ENCODE measurements at places on chromosomes 12 and 14.

DNA sequence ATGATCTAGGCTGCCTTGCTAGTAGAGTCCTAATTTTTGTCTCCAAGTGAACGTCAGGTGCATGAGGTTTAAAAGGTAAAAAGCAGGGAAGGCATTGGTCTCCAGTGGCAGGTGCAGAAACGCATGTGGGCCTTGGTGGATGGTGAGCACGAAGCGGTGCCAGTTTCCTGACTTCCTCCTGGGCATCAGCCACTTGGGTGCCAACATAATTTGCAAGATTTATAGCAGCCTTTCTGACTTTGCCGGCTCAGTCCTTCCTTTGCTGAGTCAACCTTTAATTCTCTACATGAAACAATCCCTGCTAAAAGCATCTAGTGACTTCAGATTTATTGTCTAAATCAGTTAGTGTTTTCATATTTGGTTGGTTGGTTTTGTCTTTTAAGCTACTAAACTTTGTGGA is 355.7 kb upstream of the TMEM132C start:
- no peak for DNase-seq

DNA sequence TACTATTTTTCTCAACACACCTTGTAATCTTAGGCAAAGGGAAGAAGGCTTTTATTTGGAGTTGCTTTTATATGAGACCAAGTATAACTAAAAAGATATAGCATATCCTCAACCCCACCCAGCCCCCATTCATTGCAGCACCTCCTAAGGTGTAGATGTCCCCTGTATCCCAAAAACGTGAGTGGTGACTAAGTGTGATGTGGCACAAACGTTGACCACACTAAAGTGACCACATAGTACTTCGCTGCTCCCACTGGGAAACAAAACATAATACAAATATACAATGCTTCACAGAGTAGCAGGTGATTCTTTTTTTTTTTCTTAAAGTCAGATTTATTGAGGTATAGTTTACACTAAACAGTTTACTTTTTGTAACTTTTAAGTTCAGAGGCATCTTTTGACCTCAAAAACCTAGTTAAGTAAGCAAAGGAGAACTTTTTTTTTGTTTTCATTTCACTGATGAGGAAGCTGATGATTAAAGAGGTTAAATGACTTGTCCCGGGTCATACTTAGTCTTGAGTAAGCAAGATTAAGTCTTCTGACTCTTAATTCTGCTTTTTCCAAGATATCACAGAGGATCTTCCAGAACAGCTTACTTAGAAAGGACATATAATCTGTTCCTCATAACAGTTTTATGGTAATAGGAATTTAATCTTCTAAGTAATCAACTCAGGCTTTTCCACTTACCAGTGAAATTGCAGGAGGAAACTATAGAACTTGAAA is 245.2 kb upstream of the PLEKHG7 start:
- DNase-seq, result no peak

GRCh38 chr14:73290279-73290678 is 53.0 kb downstream of the PAPLN start:
- DNase-seq, result no peak

GRCh38 chr12:26821212-26821701 is 11.7 kb downstream of the ITPR2 start:
- no peak for DNase-seq

GRCh38 chr14:22925513-22925912 is 3.7 kb downstream of the PRMT5 start:
- DNase-seq, result no peak

DNA sequence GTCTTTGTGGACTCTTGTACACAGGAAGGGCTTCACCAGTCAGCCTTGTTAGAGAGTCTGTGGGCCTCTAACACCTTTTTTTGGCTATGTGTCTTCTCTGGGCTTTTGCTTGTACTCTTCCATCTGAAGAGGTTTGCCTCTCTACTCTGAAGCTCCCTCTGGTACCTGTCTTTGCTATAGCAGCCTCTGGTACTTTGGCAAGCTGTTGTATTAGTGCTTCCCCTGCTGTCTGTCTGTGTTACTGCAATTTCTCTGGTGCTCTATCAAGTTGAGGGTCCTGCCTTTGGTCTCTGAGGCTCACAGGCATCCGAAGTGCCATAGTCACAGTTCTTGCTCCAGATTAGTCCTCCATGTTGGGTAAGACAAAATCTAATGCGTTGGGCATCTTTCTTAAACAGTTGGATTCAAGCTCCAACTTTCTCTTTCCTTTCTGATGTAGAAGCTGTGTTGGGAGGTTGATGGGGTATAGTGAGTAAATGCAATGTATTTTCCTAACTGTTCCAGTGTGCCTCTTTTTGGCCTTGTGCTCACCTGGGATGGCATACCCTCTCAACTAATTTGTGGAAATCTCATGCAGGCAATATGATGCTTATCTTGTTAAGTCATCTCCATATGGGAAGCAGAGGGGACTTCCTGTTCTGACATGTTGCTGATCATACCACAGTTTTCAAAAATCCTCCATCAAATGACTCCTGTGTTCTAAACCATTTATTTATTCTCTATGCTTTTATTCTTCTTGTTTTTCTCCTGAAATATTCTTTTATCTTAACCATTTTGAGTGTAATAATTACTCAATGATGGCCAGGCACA is 88.8 kb downstream of the ATF7IP start:
- no peak for DNase-seq

DNA sequence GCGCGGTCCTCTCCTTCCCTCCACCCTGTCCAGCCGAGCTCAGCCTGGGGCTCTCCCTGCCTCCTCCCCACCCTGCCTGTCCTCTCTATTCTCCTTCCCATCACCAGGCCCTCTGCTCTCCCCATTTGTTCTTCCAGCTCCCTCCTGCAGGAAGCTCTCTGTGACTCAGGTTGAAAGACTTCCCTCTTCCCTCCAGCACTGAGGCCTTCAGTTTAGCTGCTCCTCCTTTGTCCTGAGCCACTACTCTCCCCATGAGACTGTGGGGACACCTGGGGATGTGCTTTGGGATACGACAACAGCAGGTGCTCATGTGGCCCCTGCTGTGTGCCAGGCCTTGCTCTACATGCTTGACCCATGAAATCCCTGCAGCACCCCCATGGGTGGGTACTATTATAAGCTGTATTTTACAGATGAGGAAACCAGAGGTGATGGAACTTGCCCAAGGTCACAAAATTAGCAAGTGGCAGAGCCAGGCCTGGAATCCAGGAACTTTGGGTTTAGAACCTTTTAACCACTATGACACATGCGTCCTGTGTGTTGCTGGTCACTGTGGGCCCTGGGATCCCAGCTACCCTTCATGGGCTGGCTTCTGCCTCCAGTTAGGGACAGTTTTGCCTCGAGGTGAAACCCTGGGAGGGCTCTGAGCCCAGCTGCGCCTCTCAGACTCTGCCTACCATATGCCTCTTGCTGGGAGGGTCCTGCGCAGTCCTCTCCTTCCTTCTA is 5.5 kb downstream of the KRT80 start:
- no peak for DNase-seq

DNA sequence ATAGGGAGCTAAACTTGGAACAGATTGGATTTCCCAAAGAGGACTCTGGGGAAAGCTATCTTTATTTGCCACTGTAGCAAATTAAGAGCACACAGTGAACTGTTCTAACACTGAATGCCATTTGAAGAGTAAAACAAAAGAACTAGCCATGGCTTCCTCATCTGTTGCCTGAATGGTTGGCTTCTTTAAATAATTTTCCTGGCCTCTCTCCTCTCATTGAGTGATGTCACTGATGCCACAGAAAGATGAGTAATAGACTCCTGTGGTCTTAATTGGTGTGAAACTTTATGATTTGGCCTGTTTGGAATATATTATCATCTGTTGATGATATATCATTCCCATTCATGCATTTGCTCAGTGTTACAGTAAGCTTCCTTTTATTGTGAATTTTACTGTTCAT is 42.5 kb downstream of the WDR20 start:
- DNase-seq, result no peak

- DNase-seq, result no peak
These were observed 10.3 kb upstream of the ELK3 start for GRCh38 chr12:96183734-96184370.

DNA sequence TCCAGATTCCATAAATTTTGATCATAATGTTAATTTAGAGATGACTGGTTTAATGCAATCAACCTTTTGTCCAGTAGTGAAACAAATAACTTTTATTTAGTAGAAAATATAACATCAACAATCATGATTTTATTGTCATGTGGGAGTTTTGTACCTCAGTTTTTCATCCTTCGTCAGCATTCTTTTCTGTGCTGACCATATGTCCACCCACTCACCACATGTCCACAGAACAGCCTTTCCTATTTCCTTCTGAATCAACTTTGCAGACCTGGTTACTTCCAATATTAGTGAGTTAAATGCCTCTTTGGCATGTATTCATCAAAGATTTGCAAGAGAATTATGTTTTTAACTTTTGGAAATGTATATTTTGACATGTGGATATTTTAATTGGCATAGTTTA is 36.8 kb upstream of the CNTN1 start:
- no peak for DNase-seq

- no peak for DNase-seq
These were observed 637 bp upstream of the FOXG1 start for GRCh38 chr14:28765831-28766468.

GRCh38 chr12:87518481-87518880 is 510.7 kb downstream of the C12orf50 start:
- no peak for DNase-seq

GRCh38 chr12:58925111-58925611 is 4.9 kb upstream of the LRIG3 start:
- DNase-seq, result no peak

- DNase-seq, result no peak
These were observed 15.2 kb downstream of the PLD4 start for GRCh38 chr14:104939666-104940410.

DNA sequence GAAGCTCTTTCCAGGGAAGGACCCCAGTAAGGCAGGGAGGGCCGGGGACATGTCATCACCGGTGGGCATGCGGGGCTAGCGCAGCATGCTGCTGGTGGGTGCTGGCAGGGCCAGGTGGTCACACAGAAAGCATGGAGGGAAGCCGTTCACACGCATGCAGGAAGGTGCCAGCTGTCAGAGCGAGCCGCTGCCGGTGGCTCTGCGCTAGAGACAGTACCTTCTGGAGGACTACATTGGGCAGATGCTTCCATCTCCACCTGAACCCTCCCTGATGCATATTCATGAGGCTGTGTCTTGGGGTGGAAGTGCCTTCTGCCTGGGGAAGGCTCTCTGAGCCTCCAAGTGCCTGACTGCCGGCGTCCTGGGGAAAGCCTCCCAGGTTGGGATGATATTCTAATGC is 203.8 kb downstream of the CALM1 start:
- no peak for DNase-seq

- DNase-seq, result no peak
These were observed 17.6 kb upstream of the AEBP2 start for GRCh38 chr12:19421503-19422282.

GRCh38 chr12:24714237-24714636 is 234.7 kb downstream of the BCAT1 start:
- DNase-seq, result no peak

DNA sequence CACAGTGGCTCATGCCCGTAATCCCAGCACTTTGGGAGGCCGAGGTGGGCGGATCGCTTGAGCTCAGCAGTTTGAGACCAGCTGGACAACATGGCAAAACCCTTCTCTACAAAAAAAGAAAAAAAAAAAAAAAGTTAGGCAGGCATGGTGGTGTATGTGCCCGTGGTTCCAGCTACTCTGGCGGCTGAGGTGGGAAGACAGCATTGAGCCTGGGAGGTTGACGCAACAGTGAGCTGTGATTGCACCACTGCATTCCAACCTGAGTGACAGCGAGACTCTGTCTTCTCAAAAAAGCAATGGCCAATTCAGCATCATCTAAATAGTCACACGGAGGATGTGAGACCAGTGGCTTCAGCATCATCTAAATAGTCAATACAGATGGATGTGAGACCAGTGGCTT is 10.4 kb upstream of the SAMD4A start:
- DNase-seq, result no peak

GRCh38 chr14:74826574-74826973 is 49.4 kb downstream of the PROX2 start:
- no peak for DNase-seq

DNA sequence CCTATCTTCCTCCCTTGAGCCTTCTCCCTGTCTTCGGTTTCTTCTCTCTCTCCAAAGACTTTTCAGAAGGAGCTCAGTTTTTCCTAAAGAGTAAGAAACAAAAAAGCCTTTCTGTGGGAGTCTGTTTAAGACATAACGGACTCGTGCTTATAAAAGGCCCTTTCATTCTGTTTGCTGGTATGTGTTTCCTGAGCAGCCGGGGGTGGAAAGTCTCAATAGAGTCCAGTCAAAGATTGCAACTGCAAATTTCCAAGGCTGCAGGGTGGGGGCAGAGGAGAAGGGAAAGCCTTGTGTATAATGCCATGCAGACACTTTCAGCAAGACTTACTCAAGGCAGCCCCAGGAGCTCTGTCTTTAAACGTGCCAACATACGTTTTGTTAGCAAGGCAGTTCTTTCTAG is 62.2 kb downstream of the GNG2 start:
- no peak for DNase-seq

GRCh38 chr12:94636462-94637085 is 13.8 kb downstream of the TMCC3 start:
- DNase-seq, result no peak

- no peak for DNase-seq
These were observed 11.6 kb downstream of the PLEKHG3 start for GRCh38 chr14:64715628-64716412.

GRCh38 chr14:90890322-90891020 is 74.2 kb upstream of the TTC7B start:
- DNase-seq, result no peak

GRCh38 chr12:8906266-8907180 is 7.8 kb upstream of the PHC1 start:
- DNase-seq, result no peak

DNA sequence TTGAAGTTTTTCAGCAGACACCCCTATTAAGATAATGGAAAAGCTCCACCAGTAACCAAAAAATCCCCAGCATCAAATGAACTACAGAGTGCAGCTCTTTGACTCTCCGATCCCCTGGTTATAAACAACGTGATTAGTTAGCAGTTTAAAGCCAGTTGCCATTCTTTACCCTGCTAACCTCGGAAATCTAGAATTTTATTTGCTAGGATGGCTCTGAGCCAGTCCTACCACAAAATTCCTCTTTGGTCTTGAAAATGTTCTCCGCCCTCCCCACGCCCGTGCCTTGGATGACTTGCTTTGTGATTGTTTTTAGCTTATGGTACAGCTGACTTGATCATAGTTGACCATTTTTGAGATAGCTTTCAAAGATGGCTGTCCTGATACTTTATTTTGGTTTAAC is 1.2 kb downstream of the KLHDC2 start:
- no peak for DNase-seq

- no peak for DNase-seq
These were observed 9.8 kb upstream of the PARP11 start for GRCh38 chr12:3882896-3883564.

DNA sequence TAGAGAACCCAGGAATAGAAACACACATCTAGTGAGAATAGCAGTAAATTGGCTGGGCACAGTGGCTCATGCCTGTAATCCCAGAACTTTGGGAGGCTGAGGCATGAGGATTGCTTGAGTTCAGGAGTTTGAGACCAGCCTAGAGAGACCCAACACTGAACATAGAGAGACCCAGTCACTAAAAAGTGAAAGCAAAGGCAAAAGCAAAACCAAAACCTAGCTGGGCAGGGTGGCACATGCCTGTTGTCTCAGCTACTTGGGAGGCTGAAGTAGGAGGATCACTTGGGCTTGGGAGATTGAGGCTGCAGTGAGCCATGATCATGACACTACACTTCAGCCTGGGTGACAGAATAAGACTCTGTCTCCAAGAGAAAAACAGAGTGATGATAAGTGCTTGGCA is 37.5 kb upstream of the MIS18BP1 start:
- no peak for DNase-seq

- no peak for DNase-seq
These were observed 270.7 kb upstream of the PDE3A start for GRCh38 chr12:20097626-20098025.

- no peak for DNase-seq
These were observed 234.8 kb upstream of the ATP2B1 start for GRCh38 chr12:89943463-89943862.

GRCh38 chr12:78797196-78797931 is 67.2 kb upstream of the SYT1 start:
- DNase-seq, result no peak
